A549 (cell line): ENCODE measurements at places on chromosomes 1 and 21.
A peak's percentile ranks its signal among the peaks of the same experiment; 100 is the strongest.

- DNase-seq = no peak
Measured at GRCh38 chr1:11707621-11708276, 16.2 kb downstream of the DRAXIN start.

DNA sequence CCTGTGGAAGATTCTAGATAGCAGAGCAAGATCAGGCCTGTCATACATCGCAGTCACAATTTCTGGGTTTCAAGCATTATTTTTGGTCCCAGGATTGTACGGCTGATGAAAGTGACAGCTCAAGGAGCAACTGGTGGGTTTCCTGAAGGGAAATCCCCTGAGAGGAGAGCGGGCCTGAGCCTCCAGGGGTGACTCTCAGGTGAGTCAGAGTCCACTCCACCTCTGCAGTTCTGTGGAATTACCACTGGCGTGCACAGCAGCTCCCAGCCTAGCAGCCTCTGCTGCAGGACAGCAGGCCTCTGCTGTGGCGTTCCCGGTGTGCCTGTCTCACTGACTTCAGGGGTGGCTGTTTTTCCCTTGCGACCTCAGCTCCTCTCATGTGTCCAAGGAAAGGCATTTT is 24.4 kb downstream of the SLC66A1 start:
- DNase-seq = no peak

- peak; percentile 27 for DNase-seq
Measured at GRCh38 chr1:92599184-92599583, 112.5 kb upstream of the GFI1 start.

GRCh38 chr1:92186081-92186480 is 31.6 kb upstream of the C1orf146 start:
- no peak for DNase-seq

DNA sequence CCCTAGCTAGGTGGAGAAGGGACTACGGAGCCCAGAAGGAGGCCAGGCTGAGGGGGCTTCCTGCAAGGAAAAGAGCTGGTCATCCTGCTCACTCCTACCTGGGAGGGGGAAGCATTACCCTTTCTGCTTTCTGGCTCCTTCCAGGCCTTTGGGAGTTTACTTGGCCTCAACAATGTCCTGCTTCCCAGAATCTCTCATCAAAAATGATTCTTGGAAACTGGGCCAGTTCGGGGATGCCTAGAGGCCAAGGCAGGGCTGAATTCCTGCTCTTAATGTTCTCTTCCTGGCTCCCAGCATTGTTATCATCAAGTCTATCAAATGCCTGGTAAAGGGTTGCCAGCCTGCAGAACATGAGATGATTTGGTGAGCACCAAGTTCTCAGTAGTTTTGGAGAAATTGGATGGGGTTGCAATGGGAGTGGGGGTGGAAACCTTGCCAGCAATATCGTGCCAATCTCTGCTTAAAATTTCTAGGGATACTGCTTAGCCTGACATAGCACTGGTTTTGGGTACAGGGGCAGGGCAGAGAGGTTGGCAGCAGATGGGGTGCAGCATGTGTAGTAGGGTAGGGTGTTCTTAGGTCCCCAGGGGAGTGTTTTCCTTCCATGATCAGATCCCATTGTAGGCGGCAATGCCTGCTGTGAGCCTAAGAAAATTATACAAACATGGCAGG is 7.7 kb upstream of the PAFAH2 start:
- DNase-seq = no peak

DNA sequence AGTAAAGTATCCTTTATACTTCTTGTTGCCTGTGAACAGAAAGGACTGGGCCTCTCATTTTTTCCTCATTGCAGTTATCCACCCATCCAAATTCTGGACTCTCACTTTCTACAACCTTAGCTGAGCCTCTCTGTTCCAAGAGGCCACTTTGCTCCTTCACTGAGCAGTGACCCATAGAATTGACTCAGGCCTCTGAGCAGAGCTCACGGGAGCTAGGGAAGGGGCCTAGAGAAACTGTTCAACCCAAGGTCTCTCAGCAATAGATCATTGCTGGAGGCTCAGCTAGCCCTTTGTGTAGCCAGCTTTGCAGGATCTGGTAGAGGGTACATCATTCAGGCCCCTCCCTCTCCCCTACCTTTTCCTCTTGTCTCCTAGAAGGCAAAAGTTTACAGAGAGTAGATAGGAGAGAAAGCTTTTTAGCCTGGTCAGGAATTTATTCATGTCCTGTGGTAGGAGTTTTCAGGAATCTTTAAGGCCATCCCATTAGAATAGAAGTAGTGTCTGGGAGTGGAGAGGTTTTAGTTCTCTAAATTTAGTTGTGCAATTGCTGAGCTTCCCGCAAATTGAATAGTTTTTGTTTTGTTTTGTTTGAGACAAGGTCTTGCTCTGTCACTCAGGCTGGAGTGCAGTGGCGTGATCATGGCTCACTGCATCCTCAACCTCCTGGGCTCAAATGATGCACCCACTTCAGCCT is 6.7 kb downstream of the INTS3 start:
- DNase-seq = no peak

GRCh38 chr1:45879885-45880598 is 76.6 kb downstream of the MAST2 start:
- DNase-seq = no peak
